Activated CD4-positive, alpha-beta T cell treated with anti-CD3 and anti-CD28 coated beads, Interleukin-2, amount 50 U/mL, for 1 hour (primary cell): ENCODE measurements at places on chromosomes 3 and 15.

DNA sequence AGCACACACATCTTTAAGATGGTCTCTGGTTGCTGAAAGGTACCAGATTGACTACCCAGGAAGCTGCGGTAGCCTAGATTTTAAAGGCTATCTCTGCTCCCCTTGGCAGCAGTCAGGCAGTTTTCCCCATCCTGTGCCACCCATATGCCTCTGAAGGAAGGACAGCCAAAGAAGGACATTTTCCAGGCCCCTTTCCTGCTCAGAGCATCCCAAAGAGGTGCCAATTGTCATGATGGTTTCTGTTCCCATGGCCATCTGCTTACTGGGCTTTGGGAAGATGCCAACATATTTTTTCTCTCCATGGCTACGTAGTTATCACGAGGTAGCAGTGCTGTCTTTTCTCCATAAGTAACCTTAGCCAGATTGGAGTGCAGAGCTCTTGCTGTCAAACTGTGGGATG is 39.7 kb downstream of the UNC13C start:
- no peak for DNase-seq

DNA sequence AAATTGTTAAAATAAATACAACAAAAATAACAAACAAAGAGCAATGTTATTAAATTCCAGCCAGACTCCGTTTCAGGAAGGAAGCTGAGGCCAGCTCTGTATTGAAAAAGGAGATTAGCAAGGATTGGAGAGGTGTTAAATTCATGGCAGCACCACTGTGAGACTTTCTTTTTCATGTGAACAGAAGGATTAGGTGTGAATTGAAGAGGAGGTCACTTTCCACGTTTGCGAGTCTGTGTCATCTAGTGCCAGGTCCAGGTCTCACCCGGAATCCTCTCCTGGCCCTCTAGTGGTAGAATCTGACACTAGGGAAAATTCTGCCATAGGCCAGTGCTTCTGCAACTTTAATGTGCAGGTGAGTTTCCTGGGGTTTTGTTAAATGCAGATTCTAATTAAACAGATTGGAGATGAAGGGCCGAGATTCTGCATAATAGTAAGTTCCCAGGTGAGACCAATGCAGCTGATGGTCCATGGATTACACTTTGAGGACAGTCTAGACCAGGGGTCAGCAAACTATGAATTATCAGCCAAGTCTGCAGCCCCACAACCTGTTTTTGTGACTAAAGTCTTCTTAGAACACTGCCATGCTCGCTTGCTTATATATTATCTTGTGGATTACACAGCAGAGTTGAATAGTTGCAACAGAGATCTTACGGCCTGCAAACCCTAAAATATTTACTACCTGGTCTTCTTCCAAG is 9.2 kb upstream of the SLC6A1 start:
- no peak for DNase-seq

DNA sequence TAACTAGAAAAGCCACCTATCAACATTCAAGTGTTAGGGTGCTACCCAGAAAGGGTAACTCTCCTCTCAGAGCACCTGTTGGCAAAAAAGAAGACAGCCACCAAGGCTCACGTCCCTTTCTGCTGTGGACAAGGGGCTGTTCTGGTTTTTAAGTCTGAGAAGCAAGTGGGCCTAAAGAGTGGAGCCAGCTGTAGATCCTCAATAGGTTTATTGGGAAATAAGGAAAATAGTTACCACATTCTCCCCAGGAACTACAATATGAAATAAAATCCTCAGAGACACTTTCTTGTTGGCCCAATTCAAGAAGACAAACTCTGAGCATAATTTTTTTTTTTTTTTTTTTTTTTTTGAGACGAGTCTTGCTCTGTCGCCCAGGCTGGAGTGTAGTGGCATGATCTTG is 35.8 kb downstream of the LRIG1 start:
- DNase-seq, result no peak

DNA sequence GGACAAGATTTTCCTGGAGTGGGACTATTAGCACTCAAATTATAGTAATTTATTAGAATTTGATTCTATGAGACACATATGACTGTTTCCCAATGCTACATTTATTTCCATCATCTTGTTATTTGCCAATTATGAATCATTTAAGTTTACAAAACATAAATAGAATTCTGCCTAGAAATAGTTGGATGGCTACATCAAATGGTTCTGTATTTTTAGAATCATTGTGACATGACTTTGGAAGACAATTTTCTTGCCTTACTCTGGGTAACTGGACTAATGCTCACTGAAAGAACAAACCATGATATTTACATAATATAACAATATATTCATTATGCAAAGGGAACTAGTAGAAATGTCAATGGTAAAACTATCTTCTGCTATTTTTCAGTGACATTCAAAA is 173.5 kb downstream of the ZIC1 start:
- no peak for DNase-seq

- peak; percentile 30 for DNase-seq
Measured at GRCh38 chr15:67033012-67033411, 32.4 kb upstream of the SMAD3 start.

DNA sequence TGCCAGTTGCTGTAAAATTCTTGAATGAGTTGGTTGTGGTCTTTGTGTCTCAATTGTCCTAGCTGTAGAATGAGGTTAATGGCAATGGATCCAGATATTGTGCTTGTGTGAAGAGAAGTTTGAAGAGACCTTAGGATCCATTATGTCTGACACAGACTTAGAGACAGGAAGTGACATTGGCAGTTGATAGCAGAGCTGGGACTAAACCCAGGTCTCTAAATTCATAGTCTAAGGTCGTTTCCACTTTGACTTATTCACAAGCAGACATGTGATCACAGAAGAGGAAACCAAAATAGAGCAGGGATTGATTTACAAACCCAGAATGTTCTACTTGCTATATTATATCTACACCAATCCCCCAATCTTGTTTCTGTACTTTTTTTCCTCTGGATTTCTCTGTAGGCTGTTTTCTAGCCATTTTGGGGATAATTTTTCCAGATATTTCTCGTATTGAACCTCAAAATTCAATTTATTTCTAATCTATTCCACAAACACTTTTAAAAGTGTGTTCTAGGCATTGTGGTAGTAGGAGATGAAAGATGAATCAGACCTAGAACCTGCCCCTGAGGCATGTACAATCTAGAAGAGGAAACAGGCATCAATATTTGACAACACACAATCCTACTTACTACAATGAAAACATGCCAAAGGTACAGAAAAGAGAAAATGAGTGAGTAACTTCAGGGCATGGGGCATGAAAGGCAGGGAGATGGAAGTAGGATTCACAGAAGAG is 123.3 kb downstream of the NFKBIZ start:
- no peak for DNase-seq
